AG09309 (cell line): ENCODE measurements at places on chromosomes 7 and 10.

DNA sequence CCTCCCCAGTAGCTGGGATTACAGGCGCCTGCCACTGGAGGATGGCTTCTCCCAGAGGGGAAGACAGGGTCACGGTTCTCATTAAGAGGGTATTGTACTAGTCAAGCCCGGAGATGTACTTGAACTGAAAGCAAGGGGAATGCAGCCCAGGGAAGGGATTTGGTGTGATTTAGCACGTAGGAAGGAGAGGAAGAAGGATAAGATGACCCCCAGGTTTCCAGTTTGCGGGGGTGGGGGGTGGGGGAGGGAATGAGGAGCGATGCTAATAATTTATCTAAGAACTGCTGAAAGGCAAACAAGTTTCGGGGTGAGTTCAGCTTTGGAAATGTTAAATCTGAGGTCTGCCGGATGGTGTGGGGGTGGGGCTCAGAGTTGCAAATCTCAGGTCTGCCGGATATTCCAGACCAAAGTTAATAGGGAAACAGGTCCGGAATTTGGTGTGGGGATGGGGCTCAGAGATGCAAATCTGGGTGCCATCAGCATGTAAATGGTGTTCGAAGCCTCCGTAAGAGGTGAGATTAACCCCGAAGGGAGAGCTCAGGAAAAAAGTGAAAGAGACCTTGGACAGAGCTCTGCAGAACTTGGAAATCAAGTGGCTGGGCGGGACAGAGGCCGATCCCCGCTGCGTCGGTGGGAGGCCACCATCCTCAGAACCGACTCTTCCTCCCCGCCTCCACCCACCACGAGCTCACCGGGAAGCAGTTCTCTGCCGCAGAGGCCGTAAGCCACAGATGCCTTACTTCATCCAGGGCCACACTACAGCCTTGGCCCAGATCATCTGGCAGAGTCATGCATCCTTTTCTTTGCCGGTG lies 1.6 kb upstream of the SEPHS1 start:
- no peak for DNase-seq

- DNase-seq = no peak
Observed at GRCh38 chr7:145478541-145478940, 638.1 kb upstream of the CNTNAP2 start.

DNA sequence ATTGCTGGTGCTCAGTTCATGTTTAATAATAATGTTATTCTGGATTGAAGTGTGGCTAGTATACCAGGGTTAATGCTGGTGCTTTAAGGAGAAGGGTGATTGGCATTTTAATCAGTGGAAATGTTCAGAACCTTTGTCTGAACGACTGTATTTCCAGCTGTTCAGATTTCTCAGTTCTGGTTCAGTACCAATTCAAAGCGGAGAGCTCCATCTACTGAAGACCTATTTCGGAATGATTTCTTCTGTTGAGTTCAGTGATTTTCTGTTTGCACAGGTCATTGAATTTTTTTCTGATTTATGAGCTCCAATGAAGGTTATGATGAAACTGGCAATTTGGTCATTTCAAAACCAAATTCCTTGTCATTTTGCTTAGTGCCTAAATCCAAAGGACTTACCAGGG lies 160.1 kb downstream of the EXOC4 start:
- no peak for DNase-seq

- no peak for DNase-seq
Observed at GRCh38 chr10:11272915-11273389, 255.3 kb downstream of the CELF2 start.

- DNase-seq = no peak
Observed at GRCh38 chr7:22542669-22543068, 42.7 kb upstream of the STEAP1B start.

- DNase-seq = no peak
Observed at GRCh38 chr7:71186535-71187057, 54.7 kb downstream of the GALNT17 start.

- no peak for DNase-seq
Observed at GRCh38 chr7:3164380-3164792, 120.7 kb upstream of the CARD11 start.

- no peak for DNase-seq
Observed at GRCh38 chr7:65955718-65956117, 26.3 kb downstream of the GUSB start.

DNA sequence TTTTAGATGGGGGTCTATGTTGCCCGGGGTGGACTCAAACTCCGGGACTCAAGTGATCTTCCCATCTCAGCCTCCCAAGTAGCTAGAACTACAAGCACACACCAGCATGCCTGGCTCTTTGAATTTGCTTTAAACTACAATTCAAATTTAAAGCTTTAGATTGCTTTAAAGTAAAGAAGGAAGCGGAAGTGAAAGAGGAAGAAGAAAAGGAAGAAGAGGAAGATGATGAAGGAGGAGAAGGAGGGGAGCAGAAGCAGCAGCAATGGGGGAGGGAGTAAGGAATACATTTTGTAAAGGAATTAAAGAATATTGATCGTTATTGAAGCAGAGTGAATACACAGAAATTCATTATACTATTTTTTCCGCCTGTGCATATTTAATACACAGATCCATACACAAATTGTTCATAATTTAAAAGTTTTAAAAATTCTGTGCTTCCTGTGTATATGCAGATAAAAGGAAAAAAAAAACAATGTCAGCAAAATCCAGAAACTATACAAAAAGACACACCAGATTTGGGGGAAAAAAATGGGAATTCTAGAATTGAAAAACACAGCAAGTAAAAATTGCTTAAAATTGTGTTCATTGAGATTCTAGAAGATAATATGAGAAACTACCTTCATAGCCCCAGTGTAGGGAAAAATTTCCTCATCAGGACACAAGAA lies 60.8 kb upstream of the KCNMA1 start:
- DNase-seq = no peak

- no peak for DNase-seq
Observed at GRCh38 chr10:89342206-89342958, 14.6 kb downstream of the IFIT3 start.

- DNase-seq = no peak
Observed at GRCh38 chr10:114024876-114025610, 18.6 kb upstream of the ADRB1 start.

DNA sequence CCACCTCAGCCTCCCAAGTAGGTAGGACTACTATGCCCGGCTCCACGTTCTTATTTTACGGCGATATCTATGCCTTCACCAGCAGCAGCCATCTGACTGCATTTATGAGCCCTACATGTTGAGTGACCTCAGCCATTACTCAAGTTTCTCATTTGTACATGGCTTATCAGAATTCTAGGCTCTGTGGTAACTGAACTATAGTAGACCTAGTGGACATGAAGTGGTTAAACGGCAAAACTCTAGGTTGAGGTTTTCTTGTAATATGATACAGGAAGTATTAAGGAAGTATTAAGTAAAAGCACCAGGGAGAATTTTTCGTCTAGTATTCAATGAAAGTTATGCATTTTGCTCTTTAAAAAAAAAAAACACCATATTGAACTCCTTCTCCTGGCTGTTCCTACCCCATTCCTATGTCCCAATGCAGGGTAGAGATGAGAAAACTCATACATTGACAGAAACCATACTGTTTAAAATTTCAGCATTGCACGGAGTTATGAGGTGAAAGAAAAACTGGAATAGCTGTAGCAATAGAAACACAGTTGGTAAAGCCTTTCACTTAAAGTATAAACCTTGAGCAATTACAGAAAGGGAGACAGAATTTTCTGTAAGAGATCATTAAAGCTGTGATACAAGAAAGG lies 39.8 kb upstream of the EPC1 start:
- DNase-seq = no peak

DNA sequence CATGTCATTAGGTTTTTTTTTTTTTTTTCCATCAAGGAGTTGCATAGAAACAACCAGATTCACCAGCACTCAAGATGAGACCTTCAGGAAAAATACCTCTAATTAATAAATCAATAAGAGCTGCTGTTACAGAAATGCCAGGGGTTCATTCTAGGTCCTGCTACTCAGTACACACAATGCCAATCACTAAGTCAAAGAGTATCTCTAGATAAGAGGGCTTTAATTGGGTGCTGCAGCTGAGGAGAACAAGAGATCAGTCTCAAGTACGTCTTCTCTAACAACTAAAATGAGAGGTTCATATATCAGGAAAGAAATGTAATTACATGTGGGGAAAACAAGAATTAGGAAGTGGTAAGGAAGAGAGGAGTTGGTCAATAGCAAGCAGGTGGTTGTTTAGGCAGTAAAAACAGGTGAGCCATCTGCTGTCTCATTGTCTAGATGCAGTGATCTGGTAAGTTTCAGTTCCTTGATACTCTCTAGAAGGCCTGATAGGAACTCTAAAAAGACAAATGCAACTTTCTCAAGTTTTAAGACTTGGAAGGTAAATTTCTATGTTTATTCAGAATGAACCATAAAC lies 272.9 kb upstream of the ZWINT start:
- DNase-seq = no peak

GRCh38 chr10:70914316-70914864 lies 26.0 kb upstream of the PCBD1 start:
- DNase-seq = no peak

DNA sequence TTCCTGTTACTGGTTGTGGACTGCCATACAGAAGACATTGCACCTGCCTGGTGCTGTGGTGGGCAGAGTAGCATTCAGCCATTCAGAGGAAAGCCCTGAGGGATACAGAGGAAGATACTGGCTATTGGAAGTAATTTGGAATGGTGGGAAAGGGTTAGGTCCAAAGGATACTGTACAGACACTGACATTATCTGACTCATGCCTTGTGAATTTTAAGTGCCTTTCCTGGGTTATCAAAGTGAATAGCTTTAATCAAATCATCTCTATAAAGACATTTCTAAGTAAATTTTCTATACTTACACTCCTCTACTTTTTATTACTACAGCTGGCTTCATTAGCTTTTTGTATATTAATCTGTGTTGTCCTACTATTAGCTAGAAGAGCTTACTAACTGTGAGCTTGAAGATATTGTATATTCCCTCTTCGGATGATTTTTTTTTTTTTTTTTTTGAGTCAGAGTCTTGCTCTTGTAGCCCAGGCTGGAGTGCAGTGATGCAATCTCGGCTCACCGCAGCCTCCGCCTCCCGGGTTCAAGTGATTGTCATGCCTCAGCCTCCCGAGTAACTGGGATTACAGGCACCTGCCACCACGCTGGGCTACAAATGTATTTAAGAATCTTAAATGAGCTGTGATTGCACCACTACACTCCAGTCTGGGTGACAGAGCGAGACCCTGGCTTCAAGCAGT lies 186.5 kb downstream of the ADK start:
- DNase-seq = no peak
